Aorta (tissue), 5 donors: ENCODE measurements at places on chromosomes 4 and X. TPM values are rescaled to one million over a fixed set of nuclear protein-coding genes. Genes with fewer than 3 reads are reported as not detected.

The TLR2 gene
- 55.7 TPM for total RNA-seq

The PAGE4 gene
- total RNA-seq = not detected

The IL2 gene
- total RNA-seq = not detected

The HOPX gene
- total RNA-seq = 6.8 TPM

GRCh38 chr4:6876440-6876839 lies 33.2 kb upstream of the TBC1D14 start:
- H3K27ac ChIP-seq = no peak overlapping the region
- peaks cover 20% of the 10 kb centered on the region for H3K36me3 ChIP-seq
- no peak overlapping the region for H3K4me3 ChIP-seq
- no peak for DNase-seq
- no peaks in the 10 kb centered on the region for H3K4me1 ChIP-seq
- H3K27me3 ChIP-seq = no peaks in the 10 kb centered on the region

DNA sequence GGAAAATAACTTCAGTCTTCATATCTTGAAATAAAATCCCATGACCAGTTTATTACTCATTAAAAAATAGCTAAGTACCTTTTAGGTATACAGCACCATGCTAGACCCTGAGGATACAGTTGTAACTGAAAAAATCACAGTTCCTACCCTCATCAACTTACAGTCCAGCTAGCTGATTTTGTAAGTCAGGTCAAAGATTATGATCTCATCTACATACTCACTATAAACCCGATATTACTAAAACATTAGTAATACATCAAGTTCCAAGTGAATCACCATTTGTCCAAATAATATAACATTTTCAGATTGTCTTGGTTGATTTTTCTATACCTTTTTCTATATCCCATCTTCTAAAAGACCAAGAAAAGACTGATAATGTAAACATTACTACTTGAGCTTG lies 333.9 kb downstream of the INPP4B start:
- H3K4me1 ChIP-seq = no peaks in the 10 kb centered on the region
- no peaks in the 10 kb centered on the region for H3K36me3 ChIP-seq
- H3K27ac ChIP-seq = no peak overlapping the region
- DNase-seq = no peak
- no peaks in the 10 kb centered on the region for H3K27me3 ChIP-seq

GRCh38 chr4:158624889-158625478 lies 46.7 kb downstream of the C4orf46 start:
- no peak overlapping the region for H3K4me3 ChIP-seq
- H3K36me3 ChIP-seq = no peaks in the 10 kb centered on the region
- no peaks in the 10 kb centered on the region for H3K27me3 ChIP-seq
- no peak for DNase-seq
- no peaks in the 10 kb centered on the region for H3K4me1 ChIP-seq
